ENCODE measurements at places on chromosomes 3 and 15.

GRCh38 chr3:98737301-98737700, 25.8 kb upstream of the ST3GAL6 start:
- DNase-seq, result no peak

DNA sequence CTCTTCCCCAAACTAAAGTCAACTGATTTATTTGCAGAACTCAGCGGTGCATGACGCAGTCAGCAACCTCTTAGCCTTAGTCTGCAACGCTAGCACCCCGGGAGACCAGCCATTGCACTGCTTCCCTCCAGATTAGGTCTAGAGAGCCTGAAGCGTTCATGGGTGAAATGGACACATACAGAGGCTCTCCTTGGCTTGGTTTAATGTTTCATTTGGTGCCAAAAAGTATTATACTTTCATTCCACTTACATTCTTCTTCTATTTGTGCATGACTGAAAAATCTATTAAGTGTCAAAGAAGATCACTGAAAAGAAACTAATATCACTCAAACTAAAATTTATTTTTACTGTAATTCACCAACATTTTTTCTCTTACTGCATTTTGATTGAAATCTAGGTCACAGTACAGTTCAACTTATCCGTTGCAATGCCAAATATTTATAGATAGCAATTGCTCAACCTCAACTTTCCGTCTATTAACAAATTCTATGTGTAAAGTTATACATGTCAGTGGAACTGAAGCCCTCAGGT, 116.2 kb downstream of the ROBO1 start:
- no peak for DNase-seq

GRCh38 chr3:43867436-43868072, 176.8 kb downstream of the ABHD5 start:
- DNase-seq, result peak; percentile 88

DNA sequence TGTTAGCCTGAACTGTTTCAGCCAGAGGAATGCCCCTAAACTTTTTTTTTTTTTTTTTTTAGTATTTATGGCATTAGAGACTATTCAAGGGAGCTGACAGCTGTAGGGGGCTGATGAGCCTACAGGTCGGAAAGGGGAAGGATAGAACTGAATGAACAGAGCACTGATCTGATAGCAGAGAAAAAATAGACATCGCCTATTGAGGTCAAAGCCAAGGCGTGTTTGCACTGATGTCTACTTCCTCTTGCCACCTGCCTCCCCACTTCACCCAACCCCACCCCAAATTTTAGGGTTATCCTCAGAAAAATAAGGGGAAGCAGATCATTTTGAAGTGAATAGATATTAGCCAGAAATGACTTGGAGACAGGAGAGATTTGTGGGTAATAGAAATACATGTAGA, 3.0 kb upstream of the ZMAT3 start:
- DNase-seq, result no peak

DNA sequence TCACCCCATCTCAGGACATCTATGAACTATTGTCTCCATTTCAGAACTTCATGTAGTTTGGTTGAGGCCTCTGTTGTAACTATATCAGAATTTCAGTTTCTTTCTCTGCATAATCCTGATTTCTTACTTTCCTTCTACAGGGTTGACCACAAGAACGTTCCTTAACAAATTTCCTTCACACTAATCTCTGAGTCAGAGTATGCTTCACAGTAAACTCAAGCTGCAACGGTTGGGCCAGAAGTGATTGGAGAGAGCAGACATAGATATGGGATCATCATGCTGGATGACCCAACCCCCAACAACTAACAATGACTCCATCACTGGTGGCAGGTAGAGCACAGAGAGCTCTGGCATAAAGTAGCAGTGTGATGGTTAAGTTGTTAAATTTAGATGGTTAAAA, 128.8 kb upstream of the OSTN start:
- peak; percentile 87 for DNase-seq

- DNase-seq, result peak; percentile 98
Observed at GRCh38 chr3:196942226-196942914, at the start of gene NCBP2. Gene NCBP2 (minus strand): TSS chr3:196942528. CDS start chr3:196942503, 25 bp downstream.

DNA sequence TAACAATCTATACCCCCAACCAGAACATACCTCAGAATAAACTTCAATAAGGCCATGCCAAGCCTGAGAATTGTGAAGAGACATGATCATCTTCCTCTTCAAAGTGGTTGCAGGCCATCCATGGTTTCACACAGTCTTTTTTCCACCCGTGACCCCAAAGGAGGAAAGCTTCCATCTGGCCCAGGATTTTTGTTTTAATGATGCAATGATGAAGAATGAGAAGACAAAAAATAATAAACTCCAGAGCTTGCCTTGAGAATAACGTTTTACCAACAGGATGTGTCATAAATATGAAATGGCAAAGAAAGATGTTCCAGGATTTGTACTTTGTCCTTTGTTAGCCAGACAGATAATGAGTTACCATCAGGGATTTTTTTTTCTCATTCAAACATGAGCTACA, 201.9 kb downstream of the WNT5A start:
- peak; percentile 30 for DNase-seq

- no peak for DNase-seq
Observed at GRCh38 chr3:51982352-51982837, 940 bp upstream of the ACY1 start.

DNA sequence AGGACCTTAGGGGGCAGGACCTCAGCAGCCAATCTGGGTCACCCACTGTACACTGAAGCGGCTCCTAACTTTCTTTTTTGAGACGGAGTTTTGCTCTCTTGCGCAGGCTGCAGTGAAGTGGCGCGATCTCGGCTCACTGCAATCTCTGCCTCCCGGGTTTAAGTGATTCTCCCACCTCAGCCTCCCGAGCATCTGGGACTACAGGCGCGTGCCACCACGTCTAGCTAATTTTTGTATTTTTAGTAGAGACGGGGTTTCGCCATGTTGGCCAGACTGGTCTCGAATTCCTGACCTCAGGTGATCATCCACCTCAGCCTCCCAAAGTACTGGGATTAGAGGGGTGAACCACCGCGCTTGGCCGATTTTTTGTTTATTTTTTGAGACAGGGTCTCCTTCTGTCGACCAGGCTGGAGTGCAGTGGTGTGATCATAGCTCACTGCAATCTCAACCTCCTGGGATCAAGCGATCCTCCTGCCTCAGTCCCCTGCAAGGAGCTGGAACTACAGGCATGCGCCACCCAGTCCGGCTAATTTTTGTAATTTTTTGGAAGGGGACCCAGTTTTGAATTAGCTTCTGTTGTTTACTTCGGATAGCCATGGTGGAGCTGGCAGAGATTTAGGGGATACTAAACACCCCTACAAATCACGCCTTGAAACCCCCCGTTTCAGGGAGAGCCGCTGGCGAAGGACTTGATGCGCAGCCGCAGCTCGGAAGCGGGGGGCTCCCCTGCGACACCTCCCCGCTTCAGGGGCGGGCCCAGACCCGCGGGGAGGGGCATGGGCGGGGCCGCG, 1.5 kb upstream of the CLK3 start:
- DNase-seq, result no peak

DNA sequence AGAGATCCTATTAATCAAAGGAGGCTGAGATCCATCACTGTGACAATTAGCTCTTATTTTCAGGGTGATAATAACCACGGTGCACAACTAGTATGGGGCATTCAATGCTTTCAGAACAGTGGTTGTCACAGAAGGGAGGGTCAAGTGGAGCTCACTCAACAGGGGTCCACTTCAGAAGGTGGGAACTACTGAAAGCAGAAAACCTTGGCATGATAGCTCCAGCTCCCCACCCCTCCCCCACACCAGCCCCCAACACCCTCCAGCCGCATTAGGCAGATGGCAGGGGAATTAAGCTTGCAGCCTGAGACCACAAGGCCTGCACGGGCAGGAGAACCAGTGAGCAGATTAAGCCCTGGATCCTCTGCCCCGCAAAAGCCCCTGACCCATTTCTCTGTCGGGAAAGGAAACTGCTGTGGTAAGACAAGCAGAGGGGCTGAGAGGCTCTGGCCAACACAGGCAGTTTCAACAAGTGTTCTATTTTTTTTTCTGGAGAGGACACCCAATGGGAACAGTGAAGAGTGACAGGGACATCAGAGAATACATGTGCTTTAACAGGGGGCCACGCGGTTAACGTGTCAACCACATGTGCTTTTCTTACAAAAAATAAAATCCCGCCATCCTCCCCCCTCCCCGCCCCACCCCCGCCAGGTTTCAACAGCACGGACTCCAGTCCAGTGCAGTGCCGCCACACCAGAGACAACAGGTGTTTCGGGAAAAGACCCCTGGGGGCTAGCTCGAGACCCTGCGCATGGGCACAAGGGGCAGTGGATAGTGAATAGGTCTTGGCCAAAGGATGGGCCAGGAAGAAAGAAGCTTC, 997 bp downstream of the FYCO1 start:
- no peak for DNase-seq

DNA sequence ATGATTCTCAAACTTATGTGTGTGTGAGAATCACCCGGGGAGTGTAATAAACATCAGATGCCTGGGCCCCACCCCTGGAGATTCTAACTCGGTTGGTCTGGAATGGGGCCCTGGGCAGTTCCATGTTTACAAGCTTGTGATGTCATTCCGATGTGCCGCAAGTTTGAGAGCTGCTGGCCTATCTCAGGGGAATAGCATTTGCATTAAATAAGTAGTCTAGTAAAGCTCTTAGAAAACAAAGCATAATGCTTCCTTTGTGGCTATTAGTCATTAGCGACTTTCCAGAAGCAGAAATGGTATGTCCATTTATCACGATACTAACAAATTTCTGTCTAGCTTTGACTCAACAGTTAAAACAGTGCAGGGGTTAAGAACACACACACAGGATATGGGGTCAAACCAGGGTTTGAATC, 20.9 kb downstream of the PGBD4 start:
- peak; percentile 64 for DNase-seq

DNA sequence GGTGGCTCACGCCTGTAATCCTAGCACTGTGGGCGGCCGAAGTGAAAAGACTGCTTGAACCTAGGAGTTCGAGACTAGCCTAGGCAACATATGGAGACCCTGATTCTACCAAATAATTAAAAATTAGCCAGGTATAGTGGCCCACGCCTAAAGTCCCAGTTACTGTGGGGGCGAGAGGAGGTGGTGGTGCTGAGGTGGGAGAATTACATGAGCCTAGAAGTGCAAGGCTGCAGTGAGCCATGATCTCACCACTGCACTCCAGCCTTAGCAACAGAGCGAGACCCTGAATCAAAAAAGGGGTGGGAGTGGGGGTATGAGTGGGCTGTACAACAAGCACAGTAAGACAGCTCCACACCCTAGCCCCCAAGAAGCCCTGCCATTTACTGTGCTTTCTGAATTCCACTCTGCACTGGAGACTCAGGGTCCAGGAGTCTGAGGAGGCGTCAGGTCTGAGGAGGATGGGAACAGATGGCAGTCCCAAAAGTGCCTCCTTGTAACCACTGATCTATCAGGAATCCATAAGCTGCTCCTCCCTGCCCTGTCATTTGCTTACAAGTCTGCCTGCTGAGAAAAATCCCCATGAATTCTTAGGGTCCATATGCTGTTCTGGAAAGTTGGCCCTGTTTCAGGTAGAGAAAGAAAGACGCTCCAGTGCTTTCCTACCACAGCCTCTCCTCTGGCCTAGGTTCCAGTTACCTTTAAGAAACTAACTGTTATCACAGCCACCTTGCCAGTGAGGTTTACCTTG, 171.1 kb downstream of the MAGI1 start:
- DNase-seq, result no peak

DNA sequence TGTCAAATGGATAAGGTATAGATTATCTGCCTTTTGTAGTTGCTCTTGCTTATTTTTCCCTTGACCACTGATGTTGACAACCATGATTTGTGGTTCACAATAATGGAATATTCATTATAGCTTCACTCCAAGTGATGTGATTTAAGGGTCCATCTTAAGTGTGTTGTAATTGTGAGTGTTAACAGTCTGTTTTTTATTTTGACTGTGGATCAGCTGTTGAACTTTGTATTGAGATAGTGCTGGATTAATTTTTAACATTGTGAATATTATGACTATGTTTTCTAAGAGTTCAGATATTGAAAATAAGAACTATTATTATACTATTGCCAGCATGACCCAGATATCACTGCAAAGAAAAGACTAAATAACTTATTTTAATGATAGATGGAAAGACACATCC, 8.6 kb upstream of the GASK1A start:
- DNase-seq, result no peak

- DNase-seq, result no peak
Observed at GRCh38 chr3:52714335-52715302, 8.7 kb downstream of the SPCS1 start.

- DNase-seq, result peak; percentile 43
Observed at GRCh38 chr3:189122526-189123205, 49.1 kb upstream of the TPRG1 start.

DNA sequence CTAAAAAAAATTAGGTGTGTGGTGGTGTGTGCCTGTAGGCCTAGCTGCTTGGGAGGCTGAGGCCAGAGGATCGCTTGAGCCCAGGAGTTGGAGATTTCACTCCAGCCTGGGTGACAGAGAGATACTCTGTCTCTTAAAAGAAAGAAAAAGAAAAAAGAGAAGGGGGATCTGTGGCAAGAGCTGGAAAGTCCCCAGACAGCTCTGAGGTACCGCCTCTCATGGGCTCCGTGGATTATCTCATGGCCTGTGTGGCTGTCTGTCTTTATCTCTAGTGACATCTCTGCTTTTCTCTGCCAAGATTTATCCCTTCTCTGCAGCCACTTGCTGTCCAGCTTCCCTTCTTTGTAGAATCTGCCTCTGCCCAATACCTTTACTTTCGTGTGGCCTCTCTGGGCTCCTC, 5.7 kb downstream of the EXOSC7 start:
- no peak for DNase-seq

GRCh38 chr3:194439881-194440550, 41.0 kb upstream of the GP5 start:
- no peak for DNase-seq

GRCh38 chr15:67039384-67040075, 25.9 kb upstream of the SMAD3 start:
- no peak for DNase-seq

Data from fibroblast of the aortic adventitia (primary cell).